MV-4-11 (cell line): ENCODE measurements at places on chromosomes 7 and 10.
A peak's percentile ranks its signal among the peaks of the same experiment; 100 is the strongest.

- no peak for DNase-seq
These were observed 22.5 kb downstream of the TRRAP start for GRCh38 chr7:98900815-98901214.

GRCh38 chr7:76327610-76328009 lies 25.1 kb downstream of the HSPB1 start:
- DNase-seq = no peak

DNA sequence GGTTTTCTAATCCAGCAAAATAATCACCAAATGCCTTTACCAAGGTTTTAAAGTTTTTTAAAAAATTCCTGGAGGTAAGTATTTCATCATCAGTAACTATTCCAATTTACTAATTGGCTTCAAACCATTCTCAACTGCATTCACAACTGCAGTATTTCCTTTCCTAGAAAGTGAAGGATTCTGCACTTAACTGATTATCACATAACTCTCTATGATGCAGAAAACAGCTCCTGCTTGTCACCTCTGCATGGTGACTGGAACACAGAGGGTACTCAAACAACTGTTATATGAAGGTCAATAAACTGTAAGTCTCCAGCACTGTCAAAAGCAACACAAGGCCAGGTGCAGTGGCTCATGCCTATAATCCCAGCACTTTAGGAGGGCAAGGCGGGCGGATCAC lies 42.6 kb downstream of the SRPK2 start:
- no peak for DNase-seq

GRCh38 chr10:5106553-5106952 lies 12.3 kb downstream of the AKR1C3 start:
- DNase-seq = peak; percentile 29

GRCh38 chr7:70474639-70475234 lies 657.2 kb upstream of the GALNT17 start:
- DNase-seq = no peak

DNA sequence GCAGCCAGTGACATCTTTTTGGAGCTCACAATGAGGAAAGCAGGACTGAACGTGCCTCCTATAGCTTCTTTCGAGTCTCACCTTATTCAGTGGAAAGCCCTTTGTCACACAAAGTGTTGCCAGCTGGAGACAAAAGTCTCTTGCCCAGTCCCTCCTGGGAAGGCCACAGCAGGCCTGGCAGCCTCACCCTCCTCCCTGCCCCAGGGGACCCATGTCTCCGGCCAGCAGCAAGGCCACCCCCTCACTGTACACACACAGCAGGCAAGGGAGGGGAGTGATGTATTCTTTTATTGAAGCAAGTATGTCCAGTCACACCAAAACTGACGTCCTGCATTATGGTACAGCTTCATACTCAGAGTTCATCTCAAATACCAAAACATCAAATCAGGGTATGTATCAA lies 56.0 kb downstream of the CSGALNACT2 start:
- no peak for DNase-seq

DNA sequence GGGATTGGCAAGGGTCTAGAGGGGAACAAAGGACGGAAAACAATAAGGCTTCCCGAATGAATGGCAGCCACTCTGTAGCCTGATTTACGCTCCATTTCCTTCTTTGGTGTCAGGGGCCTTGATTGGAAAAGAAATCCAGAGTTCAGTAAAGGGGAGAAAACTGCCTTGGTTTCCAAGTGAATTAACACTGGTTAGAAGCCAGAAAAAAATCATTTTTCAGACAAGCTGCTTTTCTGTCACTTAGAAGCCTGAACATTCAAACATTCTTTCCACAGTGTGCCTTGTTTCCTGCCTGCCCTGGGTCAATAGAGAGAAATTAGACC lies 283 bp upstream of the TRDMT1 start:
- DNase-seq = no peak

DNA sequence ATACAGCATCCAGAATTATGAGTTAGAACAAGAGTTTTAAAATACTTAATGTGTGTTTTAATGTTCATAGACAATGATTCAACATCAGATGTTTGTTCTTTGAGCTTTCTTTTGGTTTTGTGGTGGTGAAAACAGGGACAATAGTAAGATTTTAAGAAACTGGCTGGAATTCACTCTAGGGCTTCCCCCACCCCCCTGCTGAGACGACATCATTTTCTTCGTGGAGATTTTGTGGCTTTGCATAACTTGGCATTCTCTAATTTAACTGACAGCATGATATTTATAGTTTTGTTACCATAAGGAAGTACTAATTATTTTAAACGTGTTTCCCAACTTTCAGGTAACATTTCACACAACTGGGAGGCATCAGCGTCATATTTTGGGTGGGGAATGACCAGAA lies 184.1 kb downstream of the BICC1 start:
- no peak for DNase-seq

DNA sequence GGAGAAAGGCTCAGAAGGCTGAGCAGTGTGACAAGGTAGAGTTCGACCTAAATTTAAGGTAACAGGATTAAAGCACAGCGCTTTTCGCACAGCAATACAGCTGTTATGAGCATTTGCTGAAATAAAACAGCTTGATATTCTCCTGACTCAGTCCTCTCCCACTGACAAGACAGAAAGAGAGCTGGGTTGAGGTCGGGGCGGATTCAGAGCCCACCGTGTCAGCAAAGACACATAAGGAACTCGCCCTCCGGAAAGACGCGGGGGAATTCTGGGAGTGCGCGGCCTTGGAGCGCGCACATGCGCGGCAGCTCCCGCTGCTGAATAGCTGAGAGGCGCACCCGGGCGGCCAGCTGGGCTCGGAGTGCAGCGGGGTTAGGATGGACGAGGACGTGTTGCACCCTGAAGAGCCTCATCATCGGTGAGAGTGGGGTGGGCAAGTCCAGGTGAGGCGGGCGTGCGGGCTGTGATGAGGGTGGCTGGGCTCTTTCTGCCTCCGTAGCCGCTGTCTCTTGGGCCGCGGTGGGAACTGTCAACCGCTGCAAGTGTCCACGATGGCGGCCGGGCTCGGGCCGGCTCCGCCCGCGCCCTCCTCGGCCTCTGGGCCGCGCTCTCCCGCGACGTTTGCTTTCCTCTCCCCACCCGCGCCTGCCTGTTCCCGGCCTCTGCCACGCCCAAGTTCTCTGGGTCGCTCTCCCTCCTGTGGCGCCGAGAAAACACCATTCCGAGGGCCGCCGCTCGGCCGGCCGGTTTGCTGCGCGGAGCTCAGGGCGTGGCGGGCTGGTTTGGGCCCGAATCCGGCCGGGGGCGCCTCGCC lies 120.6 kb downstream of the LYZL1 start:
- DNase-seq = peak; percentile 59
